Left colon (tissue), 2 donors: ENCODE measurements at places on chromosomes 3 and 15.

DNA sequence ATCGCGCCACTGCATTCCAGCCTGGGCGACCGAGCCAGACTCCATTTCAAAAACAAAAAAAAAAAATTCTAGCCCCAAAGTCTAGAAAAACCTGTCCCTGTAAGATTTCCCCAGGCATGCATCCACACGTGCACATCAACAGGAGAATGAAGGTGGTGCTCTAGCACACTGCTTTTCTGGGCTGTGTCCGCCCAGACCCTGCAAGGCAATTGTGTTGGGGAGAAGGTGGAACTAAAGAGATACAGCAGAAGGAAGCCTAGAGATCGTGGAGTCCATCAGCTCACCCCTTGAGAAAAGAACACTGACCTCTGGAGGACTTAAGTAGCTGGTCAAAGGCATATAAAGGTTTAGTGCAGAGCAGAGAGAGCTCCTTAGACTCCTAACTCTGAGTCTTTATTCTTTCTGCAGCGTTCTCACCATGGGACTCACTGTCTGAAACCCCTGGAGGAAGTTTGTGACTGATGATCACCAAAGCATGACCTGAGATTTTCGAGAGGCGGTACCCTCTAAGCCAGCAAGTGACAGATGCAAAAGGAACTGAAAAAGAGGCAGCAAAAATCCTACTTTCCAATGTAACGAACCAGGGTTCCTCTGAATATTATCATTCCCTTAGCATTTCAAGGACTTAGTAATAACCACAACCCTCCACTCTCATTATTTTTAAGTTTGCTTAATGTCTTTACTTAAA, 179.8 kb downstream of the MEX3B start:
- DNase-seq = no peak

DNA sequence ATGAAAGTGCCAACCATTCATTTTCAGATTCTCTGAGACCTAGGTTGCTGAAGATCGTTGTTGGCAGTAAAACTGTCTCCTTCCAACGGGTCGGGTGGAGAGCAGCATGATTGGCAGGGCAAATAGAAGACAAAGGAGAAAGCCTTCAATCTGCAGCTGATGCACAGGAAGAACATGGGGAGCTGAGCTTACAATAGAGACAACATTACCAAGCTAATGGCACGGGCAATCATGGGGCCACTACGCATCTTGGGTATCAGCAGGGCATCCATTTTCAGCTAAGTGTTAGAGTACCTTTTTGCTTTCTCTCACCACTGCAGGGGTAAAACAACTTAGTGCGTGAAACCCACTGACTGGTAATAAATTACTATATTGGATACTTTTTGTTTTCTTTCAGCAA, 114.8 kb downstream of the WDR72 start:
- no peak for DNase-seq

DNA sequence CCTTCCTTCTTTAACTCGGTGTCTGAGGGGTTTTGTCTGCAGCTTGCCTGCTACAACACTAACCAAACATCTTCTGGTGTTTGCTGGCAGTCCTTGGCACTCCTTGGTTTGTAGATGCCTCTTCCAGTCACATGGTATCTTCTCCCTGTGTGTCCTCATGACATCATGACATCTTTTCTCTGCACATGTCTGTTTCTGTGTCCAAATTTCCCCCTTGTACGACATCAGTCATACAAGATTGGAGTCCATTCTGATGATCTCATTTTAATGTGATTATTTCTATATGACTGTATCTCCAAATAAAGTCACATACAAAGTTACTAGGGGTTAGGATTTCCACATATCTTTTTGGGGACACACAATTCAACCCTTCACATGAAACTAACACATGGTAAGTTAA, 152.3 kb upstream of the LRRN1 start:
- no peak for DNase-seq

GRCh38 chr15:74392451-74392830, 25.0 kb upstream of the CYP11A1 start:
- DNase-seq = no peak

GRCh38 chr3:40313975-40314860, 4.7 kb downstream of the EIF1B start:
- DNase-seq = no peak

DNA sequence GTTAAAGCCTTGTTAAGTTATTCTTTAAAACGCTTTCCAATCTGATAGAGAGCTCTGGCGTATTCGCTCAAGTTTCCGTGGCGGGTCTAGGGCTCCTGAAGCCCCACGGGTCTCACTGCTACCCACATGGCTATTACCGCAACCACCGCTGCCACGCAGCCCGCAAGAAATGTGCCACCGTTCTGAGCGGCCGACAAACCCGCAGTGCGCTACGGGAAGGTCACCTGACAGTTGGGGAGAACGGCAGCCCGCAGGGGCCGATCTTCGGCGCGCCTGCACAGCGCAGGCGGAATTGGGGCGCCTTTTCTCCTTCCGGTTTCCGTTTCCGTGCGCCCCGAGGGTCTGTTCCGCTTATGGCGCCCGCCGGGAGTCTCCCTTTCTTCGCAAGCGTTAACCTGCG, 76.6 kb upstream of the SNRPN start:
- no peak for DNase-seq

GRCh38 chr3:69413551-69414207, 27.8 kb upstream of the FRMD4B start:
- no peak for DNase-seq

DNA sequence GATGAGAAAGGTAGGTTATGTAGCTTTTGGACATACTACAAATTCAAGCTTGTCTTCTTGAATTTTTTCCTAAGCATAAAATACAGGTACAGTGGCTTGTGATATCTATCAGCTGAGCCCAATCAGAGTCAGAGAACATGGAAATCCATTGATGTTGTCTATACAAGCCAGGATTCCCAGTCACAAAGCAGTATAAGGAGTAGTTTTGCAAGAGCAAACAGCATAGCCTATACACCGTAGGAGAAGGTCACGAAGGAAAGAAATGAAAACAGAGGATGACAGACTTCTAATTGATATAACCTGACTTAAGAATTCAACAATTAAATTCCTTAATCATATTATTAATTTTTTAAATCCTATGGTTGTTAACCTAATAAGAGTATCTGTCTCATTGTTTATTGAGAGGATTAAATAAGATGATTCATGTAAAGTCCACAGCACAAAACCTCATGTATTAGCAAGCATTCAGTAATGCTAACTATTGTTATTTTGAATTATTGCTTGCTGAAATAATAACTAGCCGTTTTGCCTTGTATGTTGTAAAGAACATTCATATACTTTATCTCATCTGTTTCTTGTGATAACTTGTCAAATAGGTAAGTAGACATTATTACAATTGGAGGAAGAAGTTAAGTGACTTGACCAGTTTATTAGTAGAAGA, 276.6 kb upstream of the ZPLD1 start:
- no peak for DNase-seq

- DNase-seq = no peak
These were observed 1384.0 kb downstream of the ZPLD1 start for GRCh38 chr3:103818800-103819199.

DNA sequence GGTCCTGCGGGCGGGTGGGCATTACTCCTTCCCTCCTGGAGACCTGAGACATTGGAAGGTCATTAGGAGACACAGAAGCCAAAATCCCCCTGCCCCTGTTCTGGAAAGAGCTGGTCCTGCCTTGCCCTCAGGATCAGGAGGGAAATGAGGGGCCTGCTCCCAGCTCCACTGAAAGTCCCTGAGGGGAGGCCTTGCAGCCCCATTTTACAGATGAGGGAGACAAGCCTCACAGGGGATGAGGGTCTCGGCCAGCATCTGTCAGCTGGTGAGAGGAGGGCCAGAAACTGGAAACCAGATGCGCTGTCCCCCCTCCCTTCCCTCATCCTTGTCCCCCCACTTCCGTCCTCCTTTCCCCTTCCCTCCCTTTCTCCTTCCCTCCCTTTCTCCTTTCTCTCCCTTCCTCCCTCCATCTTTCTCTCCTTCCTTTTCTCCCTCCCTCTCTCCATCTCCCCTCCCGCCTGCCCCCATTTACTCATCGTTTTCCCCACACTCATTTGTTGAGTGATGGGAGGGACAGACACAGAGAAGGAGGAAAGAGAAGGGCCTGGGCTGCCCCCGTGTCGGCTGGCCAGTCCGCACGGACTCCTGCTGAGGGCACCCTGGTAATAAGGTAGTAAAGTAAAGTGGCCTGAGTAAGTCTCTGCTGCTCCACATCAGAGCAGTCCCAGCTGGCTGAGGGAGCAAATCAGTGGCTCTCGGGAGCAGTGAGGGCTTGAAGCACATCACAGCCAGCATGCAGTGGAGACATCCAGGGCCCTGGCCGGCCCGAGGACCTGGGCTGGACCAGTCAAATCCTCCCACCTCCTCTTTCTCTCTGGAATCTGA, 112.4 kb upstream of the ALDH1A3 start:
- no peak for DNase-seq

DNA sequence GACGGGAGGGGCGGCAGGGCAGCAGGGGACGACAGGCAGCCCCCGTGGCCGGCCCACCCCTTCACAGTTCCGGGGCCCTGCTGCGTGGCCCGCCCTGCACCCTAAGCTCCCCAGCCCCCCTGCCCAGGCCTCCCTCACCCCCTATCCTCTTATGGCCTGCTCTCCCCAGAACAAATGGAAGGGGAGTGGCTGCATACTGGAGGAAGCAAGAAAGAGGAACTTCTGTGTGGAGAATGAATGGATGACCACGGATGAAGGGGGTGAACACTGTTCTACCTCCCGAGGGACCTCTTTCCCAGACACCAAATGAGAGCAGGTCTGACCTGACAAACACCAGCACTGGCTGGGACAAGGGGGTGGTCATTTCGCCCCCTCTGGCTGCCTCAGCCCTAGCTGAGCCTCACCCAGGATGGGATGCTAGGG, 25.0 kb downstream of the SEC61A1 start:
- no peak for DNase-seq

- no peak for DNase-seq
These were observed 289.3 kb downstream of the EPHB1 start for GRCh38 chr3:135084405-135084804.

DNA sequence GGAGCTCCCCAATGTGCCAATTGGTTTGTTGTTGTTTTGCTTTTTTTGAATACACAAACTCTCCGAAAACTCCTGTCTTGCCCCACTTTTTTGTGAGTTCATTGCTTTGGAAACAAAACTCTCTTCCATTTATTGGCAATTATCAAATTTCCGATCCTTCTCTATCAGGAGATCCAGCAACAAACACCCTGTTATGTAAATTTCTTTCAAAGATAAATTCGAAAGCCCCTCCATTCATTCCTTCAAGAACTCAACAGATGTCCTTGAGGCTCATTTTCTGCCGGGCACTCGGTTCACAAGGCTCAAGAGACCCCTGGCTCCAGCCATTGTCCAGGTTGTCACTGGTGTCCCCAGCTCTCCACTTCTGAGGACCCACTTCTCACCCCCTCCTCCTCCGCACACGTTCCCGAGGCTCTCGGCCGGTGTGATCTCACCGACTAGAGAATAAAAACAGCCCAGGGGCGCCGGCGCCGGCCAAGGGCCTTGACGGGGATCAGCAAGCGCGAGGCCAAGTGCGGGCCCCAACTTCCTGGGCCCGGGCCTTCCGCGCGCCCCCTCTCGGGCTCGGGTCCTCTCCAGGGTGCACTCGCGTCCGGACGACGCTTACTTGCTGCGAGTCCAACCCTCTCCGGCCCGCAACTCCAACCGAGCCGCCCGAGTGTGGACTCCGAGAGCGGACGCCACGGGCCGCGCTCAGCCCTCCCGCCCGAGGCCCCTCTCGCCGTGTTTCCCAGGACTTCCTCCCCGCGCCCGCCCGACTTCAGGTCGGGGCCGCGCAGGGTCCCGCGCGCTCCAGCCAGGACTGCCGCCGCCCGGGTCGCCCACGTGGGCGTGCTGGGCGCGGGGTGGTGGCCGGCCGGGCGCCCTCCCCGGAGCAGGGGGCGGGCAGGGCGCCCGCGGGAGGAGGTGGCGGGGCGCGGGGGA, 533 bp upstream of the SMAD3 start:
- DNase-seq = peak; percentile 78

DNA sequence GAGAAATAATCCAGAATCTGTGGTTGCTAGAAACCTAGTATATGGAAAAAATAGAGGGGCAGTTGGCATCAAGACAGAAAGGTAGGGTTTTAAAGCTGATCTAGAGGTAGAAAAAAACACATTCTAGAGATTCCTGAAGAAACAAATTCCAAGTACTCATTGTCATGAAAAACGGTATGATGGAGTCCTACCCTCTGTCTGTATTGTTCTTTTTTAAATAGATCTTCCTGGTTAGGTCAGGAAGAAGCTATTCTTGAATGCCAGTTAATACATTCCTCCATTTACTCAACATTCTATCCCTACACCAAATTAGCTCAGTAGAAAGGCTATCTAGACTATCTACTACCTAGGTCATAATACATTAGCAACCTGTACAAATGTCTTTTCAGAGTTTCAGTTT, 364.7 kb downstream of the FHIT start:
- no peak for DNase-seq

DNA sequence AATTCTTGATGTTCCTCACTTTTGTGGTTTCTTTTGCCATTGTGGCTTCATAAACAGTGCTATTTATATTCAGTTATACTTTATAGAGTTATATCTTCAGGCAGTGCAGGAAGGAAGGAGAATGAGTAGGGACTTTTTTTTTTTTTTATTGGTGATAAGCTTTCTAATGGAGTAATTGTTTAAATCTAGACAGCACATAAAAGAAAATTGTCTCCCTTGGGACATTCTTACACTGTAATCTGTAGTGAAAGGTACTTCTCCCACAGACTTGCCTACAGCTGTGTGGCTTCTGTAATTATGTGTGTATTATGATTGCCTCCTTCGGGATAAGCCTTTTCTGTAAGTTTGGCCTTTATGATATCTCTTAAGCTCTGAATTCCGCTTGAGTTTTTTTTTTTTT, 41.6 kb downstream of the WDR76 start:
- no peak for DNase-seq

GRCh38 chr15:89077750-89078149, 10.5 kb upstream of the ABHD2 start:
- DNase-seq = no peak

- DNase-seq = no peak
These were observed 87.6 kb downstream of the SUCNR1 start for GRCh38 chr3:151960961-151961580.

- DNase-seq = no peak
These were observed 13.7 kb upstream of the PDIA5 start for GRCh38 chr3:123053107-123053506.

GRCh38 chr3:58324391-58325390, 8.0 kb upstream of the PXK start:
- no peak for DNase-seq

DNA sequence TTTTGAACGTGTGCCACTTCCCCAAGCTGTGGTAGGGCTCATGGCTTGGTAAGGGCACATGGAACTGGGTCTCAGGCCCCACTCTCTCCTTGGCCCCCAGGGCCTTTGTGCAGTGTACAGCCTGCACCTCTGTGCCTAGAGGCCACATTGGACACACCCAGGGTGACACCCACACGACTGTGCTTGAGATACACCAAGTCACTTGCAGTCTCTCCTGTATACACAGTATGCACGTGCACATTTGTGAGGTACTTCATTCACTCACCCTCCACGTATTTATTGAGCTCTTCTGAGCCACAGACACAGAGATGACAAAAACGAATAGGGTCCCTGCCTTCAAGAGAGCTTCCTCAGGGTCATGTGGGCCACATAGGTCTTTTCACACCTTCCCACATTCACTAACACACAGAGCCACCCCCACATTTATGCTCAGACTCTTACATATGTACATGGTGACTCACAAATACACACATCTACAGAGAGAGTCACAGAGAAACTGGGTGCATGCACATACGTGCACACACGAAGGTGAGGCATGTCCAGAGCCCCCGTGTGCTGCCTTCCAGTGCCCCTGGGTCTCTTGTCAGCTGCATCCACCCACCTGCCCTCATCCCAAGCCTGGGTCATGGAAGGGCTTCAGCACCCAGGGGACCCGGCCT, 9.8 kb upstream of the TMEM115 start:
- DNase-seq = no peak
